Fibroblast of skin of scalp (primary cell): ENCODE measurements at places on chromosomes 11 and 22.

DNA sequence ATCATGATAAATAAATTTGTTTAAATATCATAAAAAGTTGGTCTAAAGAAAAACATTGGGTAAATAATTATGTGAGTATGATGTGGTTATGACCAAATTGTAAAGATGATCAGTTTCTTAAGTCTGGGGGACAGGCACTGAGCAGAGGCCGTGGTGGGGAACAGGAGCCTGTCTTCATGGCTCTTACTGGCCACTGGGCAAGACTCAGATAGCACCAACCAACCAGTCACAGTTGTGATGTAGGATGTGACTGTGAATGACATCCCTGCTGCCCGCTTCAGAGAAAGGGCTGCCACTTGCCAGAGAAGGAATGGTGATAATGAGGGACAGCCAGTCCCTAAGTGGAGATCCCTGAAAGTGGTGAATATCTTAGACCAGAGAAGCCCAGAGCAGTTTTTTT lies 7.0 kb downstream of the PTPRJ start:
- no peak for DNase-seq

DNA sequence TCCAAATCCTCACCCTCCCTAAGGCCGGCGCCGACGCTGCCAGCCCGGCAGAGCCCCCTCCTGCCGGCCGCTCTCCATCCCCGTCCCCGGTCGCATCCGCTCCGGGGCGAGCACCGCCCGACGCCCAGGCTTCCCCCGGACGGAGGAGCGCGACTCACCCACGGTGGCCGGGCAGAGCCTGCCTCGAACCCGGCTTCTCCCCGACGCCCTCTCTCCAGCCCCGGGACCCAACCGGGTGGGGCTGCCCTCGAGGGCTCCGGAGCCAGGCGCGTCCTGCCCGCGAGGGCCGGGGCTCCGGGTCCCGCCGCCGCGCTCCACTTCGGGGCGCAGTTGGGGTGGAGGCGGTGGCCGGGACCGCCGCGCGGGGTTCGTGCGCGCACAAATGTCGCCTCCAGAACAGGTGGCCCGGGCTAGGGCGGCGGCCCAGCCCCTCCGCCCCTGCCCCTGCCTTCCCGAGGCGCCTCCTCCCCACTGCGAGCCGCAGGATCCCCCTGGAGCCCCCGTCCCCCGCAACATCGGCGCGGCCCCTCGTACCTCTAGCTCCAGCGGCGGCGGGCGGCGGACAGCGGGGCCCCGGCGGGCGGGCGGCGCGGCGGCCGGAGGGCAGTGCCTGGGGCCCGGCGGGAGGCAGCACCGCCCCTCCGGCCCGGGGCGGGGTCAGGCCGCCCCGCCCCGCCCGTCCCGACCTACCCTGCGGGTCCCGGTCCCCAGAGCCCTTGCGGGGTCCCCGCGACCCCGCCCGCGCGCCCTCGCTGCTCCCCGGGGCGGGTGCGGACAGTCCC lies at the start of gene A4GALT:
A4GALT (minus strand) TSS at position 608 of the 782 bp plus-strand sequence. CDS start 26,919 bp downstream, outside the sequence.
- no peak for DNase-seq

DNA sequence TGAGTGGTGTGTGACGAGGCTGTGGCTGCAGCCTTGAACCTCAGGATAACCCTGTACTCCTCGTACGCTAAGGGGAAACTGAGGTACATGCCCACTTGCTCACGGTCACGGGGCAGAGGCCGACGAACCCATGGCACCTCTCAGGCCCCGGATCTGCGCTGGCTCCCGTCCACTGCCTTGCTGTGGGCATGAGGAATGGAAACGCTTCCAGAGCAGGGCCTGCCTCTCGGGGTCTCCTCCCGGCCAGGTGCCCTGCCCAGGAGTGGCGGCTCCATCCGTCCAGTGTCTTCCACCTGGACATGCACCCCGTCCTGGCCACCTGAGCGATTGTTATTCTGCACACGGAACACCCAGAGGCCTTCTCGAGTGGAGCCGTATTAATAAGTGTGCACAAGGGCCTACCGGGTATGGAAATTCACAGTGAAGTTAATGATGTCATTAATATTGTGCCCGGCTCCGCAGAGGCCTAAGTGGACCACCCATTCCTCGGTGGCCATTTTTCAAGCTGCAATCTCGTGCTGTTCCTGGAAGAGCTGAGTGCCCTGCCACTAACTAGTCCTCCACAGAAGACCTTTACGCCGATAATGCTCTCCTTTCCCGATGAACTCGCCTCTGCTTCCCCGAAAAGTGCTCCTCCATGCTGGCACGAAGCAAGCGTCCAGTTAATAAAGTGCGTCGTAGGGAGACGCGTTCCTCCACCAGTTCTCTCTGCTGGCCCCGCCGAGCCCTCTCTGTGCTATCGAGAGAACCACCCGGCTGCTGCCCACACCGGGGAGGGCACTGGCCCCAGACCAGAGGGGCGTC lies 927.9 kb downstream of the BRD1 start:
- no peak for DNase-seq

- peak; percentile 74 for DNase-seq
These were observed 6.8 kb upstream of the FAM111A start for GRCh38 chr11:59135648-59136461.

DNA sequence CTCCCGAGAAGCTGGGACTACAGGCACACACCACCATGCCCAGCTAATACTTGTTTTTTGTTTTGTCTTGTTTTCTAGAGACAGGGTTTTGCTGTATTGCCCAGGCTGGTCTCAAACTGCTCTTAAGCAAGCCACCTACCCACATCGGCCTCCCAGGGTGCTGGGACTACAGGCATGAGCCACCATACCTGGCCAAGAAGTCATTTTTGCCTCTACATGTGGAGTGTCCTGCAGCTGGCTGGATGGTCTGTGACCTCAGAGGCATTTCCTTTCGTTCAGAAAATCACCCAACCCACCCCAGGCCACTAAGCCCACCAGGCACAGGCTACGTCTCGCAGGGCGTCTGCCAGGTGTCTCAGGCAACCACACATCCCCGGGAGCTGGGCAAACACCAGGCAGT lies 12.8 kb downstream of the SHANK2 start:
- no peak for DNase-seq

DNA sequence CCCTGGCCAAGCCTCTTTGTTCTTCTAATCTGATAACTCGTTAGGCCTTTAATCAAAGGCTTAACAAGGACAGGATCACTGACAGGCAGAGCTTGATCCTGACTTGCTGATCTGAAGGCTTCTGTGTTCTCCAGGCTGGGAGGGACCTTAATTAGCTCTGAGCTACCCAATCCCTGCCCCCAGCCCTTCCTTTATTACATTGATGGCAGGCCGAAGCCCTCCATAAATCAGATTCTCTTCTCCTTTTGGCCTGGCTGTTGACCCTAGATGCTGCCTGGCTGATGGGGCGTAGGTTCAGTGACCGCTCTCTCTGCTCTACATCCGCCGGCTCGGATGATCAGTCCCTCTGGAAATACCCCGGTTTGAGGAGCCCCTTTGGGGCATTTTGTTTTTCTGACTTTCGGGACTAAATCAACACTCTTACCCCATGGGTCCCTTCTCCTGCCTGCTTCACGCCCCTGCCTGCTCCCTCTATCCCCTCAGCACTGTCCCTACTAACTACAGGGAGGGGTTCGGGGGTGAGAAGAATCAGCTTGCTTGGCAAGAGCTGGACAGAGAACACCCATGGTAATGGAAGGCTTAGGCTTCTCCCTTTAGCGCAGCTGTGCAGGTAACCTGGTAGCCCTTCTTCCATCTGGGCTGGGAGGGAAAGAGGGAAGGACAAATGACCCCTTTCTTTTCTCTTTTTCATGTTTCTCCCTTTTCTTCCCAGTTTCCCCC lies 10.0 kb upstream of the RRM1 start:
- DNase-seq = no peak
